CD8-positive, alpha-beta memory T cell (primary cell): ENCODE measurements at places on chromosomes 11 and 22. TPM values are rescaled to one million over a fixed set of nuclear protein-coding genes. Genes with fewer than 3 reads are reported as not detected.

PARVG gene
- 56.0 TPM for total RNA-seq

NNMT gene
- total RNA-seq: not detected

TMEM223 gene
- 13.0 TPM for total RNA-seq

COX8A gene
- 373 TPM for total RNA-seq

SERHL2 gene
- total RNA-seq: 1.3 TPM

RFPL2 gene
- total RNA-seq: not detected

PYGM gene
- 2.2 TPM for total RNA-seq
